ENCODE measurements at places on chromosomes 1 and 21.
A peak's percentile ranks its signal among the peaks of the same experiment; 100 is the strongest.

- no peak for DNase-seq
These were observed 31.3 kb upstream of the FOXO6 start for GRCh38 chr1:41329662-41330587.

DNA sequence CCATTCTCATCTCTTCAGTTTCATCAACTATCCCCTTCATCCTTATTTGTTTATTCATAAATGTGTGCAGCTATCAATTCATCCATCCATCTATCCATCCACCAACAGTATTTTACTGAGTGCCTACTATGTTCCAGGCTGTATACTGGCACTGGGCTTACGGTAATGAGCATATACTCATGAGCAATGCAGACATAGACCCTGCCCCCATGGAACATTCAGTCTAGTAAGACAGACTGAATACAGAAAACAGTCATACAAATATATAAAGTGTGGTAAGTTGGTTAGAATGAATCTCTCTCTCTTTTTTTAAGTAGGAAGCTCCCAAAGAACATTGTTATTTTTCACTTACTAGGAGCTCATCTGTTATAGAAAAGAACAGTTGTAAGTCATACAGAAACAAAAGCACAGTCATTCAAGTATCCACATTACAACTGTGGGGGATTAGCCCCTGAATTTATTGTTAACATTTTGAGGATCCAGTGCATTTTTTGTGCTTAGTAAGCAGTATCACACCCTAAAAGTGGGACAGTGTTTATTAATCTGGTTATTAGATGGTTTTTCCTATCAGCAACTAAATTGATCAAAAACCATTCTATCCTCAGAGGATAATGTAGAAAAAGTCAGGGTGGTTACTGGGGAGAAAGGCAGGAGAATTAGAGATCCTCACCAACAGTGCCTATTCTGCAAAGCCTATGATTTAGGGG is 3.6 kb downstream of the SLC16A4 start:
- no peak for DNase-seq

- DNase-seq: no peak
These were observed 14.5 kb downstream of the RHOU start for GRCh38 chr1:228749765-228750164.

DNA sequence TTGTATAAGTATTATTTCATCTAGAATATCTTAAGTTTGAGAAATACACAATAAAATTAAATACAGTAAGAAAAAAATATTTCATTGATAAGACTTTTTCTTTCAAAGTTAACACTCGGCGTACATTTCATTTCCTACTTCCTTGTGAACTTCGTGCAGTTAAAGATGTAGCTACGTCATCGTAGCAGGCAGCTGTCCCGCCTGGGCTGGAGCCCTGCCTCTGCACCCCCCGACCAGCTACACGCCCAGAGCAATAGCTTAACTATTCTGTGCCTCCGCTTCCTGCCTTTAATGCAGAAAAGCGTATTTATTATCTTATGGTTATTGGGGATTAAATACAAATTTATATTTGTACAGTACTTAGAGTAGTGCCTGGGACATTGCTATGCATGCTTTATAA is 53.5 kb downstream of the CLSTN1 start:
- DNase-seq: no peak

GRCh38 chr1:194862129-194862528 is 1675.7 kb upstream of the B3GALT2 start:
- no peak for DNase-seq

- DNase-seq: peak; percentile 88
These were observed 2.1 kb upstream of the PFKL start for GRCh38 chr21:44297525-44298290.

GRCh38 chr1:84271441-84272151 is 29.9 kb upstream of the SAMD13 start:
- DNase-seq: peak; percentile 80

GRCh38 chr1:6188466-6188865 is 8.3 kb upstream of the CHD5 start:
- no peak for DNase-seq

- DNase-seq: no peak
These were observed 22.5 kb upstream of the GPR157 start for GRCh38 chr1:9151328-9151860.

GRCh38 chr1:180144659-180145357 is 9.9 kb upstream of the QSOX1 start:
- DNase-seq: no peak

DNA sequence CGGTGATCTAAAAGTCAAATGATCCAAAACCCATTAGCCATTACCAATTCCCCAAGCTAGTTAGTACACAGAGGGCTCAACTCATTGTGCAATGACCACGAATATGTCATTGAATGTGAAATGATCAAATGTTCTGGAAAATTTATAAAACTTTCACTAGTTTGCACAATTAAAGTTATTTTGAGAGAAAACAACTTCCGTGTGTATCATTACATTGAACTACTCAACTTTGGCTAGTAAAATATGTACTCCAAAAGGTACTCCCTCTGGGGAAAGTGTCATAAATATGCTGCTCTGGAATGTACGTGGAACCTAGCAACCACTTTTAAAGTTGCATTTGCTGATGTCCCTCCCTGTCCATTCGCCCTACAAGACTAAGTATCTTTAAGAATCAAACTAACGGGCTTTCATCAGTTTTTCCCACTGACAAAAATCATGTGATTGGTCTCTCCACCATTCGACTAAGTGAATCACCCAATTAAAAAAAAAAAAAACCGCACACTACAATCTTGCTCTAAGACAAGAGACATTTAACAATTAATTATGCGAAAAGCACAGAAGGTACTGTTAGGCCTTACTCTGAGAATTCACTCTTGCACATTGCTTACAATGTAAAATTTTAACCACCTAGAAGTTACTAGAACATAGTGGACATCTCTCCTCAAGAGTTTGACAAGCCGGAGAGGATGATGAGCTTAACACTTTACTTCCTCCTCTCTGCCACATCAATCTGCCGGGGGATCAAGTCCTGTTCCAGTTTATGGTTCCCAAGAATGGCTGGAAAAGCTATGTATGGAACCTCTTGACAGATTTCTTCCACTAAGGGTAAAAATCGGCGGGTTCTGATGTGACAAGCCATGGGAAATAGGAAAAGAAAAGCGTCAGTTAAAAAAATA is 1.2 kb downstream of the ACBD3 start:
- DNase-seq: no peak

DNA sequence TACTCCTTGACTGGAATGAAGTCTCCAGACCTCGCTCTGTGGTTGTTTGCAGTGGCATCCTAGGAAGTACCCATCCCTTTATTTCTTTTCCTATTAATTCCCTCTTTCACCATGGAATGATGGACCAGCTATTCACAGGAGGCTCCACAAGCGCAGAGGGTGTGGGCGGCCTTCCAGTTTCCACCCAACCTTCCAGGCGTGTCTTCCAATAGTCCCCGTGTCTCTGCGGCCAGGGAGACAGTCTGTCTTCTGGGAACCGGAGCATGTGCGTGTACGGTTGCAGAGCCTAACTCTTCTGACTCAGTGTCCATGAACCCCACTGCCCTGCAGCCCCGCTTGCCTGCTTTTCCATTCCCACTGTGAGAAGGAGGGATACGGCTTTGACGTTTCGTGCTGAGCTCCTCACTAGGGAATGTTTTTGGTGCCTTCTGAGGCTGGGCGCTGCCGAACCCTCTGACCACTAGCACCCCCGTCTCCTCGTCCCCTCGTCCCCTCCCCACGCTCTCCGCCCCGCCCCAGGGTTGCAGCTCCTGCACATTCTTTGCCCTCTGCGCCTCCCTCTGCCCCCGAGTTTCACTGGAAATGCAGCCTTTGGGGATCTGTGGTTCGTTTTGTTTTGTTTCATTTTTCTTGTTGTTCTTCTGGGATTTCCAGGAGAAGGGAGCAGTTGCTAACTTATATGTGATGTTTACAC is 26.3 kb upstream of the FAM3B start:
- no peak for DNase-seq

- no peak for DNase-seq
These were observed 122.7 kb downstream of the FASLG start for GRCh38 chr1:172781513-172782140.

DNA sequence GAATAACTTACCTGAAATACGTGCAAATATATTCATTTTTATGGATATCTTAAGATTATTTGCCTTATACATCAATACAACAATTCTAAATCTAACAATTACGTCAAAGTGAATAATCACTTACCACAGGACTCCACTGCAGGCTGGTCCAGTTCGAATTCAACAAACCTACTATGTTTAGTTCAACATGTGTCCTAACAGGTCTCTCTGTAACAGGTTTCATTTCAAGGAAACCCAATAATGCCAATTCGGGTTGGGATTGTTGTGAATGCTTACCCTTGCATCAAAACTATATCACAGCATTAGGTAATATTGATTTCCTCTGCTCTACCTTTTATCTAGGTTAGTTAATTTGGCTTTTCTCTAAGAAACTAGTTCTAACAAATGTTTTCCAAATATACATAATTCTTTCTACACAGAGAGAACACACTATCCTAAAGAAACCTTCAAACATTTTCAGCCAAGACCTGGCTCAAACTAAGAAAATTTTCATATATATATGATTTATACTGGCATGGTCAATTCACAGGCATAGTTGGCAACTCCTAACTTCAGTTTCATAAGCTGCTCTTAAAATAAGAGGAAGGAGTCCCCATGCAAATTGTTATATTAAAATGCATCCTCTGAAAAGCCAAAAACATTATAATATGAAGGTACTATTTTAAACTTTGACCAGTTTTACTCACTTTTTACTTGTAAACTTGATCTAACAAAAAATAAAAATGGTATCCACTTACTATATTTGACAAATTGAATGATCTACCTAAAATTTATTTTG is 4.5 kb downstream of the IVNS1ABP start:
- DNase-seq: no peak

GRCh38 chr1:156439777-156440183 is 60.8 kb downstream of the MEF2D start:
- DNase-seq: no peak

DNA sequence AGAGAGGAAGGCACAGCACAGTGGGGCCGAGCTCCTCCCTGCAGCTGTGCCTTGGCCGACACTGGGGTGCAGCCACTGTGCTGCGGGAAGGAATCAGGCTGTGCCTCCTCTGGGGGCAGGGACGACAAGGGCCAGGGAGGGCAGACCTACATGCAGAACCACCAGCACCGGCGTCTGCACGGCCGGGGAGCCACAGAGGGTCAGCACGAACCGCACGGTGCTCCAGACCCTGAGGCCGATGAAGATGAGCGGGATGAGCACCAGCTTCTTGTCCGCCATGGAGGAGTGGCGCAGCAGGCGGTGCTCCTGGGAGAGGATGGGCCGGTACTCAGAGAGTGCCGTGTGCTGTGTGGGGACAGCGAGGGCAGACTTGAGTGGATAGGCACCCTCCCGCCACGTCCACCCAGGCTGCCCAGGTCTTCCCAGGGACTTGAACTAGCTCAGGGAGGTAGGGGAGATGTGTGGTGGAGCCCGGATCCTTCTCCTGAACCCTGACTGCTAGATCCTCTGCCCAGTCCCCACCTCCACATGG is 23.5 kb downstream of the GPR157 start:
- no peak for DNase-seq

DNA sequence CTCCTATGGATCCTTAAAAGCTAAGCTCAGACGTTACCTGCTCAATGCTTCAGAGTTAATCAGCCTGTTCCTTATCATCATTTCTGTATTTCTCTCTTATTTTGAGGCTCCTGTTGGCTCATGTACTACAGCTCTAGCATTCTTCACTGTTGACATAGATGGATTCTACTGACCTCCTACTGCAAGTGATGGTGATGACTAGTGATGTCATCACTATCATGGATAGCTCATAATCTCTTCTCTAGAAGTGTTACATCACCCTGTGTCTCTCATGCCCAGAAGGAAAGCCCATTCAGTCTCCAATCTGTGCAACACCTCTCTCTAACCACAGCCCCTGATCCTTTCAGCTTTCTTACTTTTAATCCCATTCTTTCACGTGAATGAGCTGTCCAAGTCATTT is 168.2 kb upstream of the DPT start:
- DNase-seq: no peak

GRCh38 chr1:65880611-65881010 is 87.9 kb downstream of the PDE4B start:
- DNase-seq: no peak

DNA sequence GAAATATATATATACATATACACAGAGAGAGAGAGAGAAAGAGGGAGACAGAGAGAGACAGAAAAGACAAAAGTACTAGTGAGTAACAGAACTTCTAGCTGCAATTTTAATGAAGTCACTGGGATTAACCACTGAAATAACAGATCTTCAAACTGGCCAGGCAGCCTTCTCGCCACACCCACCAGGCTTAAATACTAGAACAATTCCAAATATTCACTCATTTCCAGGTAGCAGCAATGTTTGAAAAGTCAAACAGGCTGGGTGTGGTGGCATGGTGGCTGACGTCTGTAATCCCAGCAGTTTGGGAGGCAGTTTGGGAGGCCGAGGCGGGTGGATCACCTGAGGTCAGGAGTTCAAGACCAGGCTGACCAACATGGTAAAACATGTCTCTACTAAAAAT is 5.2 kb downstream of the PRDX1 start:
- no peak for DNase-seq

- DNase-seq: no peak
These were observed 429.0 kb downstream of the KIF26B start for GRCh38 chr1:245583575-245584330.

- no peak for DNase-seq
These were observed 49.4 kb downstream of the LEPR start for GRCh38 chr1:65469889-65470340.

DNA sequence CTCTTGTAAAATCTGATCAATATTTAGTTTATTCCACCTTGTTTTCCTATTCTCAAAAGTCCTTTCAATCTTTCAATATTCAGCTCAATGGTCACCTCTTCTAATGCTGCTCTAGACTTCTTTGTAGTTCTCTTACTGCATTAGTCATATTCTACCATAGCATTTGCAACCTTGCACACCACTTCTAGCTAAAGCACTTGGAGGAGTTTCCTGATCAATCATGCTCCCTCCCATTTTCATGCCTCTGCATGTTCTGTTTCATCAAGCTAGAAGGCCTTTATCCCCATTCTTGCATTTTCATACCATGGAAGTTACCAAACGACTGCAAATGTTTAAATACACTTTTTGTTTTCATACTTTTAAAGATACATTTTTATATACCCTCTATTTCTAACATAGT is 72.1 kb downstream of the SLC5A9 start:
- no peak for DNase-seq

DNA sequence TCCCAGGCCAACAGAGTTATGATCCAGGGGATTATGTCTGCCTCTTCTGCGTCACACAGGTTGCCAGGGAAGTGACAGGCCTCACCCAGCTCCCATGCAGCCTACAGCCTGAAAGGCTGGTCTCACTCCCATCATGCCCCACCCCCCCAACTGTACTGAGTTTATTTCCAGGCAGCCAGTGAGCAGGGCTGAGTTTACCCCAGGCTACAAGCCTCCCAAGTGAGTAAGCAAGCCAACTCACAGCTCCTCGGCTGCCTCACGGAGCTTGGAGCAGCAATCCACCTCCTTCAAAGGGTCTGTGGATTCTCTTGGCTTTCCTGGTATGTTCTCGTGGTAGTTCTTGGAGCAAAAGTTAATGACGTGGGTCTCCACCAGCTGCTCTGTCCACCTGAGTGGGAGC is 1147.6 kb upstream of the ADGRL4 start:
- DNase-seq: no peak

GRCh38 chr21:45074048-45074817 is at the start of gene ADARB1:
ADARB1 (plus strand) TSS chr21:45074580; CDS start chr21:45171657, 97,077 bp downstream.
- peak; percentile 31 for DNase-seq
